NCI-H2227 treated with DMSO at 0.1 percent for 48 hours (cell line): ENCODE measurements at places on chromosomes 12 and 14.

GRCh38 chr14:31858868-31859267 lies 218.2 kb upstream of the ARHGAP5 start:
- no peak for DNase-seq

DNA sequence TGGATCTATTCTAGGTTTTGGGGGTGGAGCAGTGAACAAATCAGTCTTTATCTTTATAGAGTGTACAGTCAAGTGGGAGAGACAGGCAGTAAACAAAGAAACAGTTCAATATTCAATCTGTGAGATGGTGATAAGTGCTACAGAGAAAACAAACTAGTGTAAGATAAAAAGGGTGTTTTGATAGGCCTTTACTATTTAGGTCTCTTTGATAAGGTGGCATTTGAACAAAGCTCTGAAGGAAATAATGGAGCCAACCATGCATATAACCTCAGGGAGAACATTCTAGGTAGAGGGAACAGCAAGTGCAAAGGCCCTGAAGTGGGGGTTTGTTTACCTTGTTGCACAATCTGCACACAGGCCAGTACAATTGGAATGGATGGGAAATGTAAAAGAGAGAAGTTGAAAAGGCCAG lies 47.3 kb downstream of the PTPN11 start:
- no peak for DNase-seq

GRCh38 chr12:57717131-57717530 lies 21.4 kb downstream of the AGAP2 start:
- no peak for DNase-seq

DNA sequence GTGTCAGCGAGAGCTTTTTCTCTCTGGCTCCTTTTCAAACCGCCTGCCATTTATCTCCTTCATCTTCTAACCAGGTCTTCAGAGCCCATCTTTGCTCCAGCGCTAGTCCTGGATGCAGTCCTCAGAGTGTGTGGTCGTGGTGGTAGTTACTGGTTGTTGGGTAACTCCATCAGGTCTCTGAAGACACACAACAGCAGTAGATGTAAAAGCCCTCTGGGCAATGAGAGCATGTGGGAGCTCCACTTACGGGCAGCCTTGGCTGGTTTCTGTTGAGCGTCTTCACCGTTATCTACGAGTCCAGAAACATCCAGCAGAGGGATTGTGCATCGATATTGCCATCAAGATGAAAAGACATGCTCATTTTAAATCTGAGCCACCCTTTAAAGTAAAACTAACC lies 61.2 kb downstream of the FBXL14 start:
- DNase-seq: no peak

DNA sequence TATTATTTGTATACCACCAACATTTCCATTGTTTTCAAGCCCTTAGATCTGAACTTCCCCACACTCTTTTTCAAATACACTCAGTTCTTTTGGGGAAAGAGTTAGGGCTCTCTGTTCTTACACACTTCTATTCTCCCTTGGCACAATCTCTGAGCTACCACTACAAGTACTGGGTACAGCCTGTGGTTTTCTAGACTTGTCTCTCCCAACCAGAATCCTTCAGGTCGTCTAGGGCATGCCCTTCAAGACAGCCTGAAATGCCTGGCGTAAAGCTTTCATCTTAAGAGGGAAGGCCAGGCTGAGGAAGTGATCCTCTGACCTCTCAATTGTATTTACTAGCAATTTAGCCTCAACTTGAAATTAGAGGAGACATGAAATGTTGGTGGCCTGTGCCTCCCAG lies 1442.0 kb downstream of the AACS start:
- no peak for DNase-seq

- DNase-seq: no peak
Observed at GRCh38 chr12:89540586-89540985, 14.7 kb upstream of the POC1B start.

- DNase-seq: peak; percentile 47
Observed at GRCh38 chr12:63151623-63152320, 771 bp upstream of the AVPR1A start.

DNA sequence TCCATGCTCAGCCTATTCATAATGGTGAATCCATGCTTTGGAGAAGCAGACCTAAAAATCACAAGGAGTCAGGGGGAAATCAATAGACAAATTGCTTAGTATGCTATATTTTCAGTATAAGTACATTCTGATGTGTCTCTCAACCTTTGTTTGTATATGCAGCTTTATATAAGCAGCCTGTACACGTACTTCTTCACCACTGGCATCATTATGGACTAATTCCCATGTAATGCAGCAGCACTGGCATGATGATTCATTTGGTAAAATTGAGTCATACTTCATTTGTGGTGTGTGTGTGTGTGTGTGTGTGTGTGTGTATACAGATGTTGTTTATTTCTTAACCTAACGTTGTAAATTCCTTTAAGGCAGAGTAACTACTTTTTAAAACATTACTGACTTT lies 10.9 kb downstream of the DCP1B start:
- no peak for DNase-seq

GRCh38 chr12:102631274-102631673 lies 150.9 kb upstream of the IGF1 start:
- DNase-seq: no peak

DNA sequence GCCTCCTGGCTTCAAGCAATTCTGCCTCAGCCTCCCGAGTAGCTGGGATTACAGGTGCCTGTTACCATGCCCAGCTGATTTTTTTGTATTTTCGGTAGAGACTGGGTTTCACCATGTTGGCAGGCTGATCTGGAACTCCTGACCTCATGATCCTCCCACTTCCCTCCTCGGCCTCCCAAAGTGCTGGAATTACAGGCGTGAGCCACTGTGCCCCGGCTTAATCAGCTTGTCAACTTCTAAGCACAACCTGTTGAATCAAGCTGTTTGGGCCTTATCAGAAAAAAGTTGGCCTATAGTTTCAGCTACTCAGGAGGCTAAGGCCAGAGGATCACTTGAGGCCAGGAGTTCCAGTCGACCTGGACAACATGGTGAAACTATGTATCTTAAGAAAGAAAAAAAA lies 7.9 kb downstream of the MARK3 start:
- no peak for DNase-seq

GRCh38 chr12:91178139-91178561 lies 4.5 kb downstream of the DCN start:
- DNase-seq: no peak

DNA sequence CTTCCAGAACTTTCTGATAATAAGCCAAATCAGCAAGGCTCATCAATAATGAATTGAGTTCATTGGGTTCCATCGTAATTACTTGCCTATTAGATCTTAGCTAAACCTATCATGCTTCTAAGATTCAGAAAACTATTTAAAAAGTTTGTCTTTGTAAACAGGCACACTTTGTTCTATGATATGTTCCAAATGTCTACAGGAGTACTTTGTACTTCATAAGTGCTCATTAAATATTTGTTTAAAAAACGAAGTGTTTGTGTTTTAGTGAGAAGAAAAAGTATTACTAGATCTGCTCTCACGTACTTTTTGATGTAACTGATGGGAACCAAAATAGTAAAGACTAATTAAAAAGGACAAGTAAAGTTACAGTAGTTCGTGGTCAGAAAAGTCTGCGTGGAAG lies 172.8 kb upstream of the FLRT2 start:
- DNase-seq: no peak

DNA sequence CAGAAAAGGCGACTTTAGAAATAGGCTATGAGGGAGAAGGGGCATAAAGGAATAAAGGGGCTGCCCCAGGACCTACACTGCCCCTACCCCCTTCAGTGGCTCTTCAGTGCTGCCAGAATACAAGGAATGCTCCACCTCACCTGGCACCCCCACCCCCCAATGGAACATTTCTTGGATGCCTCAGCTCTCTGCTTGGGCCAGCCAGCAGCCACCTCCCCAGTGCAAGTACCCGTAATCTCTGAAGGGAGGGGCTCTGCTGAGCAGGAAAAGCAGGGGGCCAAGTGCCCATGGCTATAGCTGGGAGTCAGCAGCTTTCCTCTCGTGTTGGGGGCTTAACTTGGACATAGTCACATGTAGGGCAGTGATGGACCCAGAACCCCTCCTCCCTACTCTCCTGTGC lies 33.3 kb downstream of the BAZ2A start:
- no peak for DNase-seq

DNA sequence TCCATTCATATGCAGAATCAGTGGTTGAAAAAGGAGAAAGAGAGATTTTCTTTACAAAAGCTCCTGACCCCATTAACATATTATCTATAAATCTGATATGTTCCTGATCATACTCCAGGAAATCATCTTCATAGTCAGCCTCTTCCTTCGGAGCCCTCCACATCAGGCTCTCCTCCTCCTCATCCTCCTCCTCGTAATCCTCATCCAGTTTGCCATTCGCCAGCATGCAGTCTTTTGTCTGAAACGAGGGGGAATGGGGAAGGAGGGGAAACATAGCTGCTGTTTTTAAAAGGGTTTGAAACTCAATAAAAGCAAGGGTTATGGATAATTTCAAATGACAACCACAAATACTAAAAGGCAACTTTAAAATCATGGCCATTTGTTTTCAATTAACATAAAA lies 60.9 kb downstream of the DICER1 start:
- no peak for DNase-seq

GRCh38 chr12:57519796-57520052 lies 590 bp downstream of the DDIT3 start:
- DNase-seq: no peak

- no peak for DNase-seq
Observed at GRCh38 chr12:33486058-33486457, 46.4 kb upstream of the SYT10 start.

DNA sequence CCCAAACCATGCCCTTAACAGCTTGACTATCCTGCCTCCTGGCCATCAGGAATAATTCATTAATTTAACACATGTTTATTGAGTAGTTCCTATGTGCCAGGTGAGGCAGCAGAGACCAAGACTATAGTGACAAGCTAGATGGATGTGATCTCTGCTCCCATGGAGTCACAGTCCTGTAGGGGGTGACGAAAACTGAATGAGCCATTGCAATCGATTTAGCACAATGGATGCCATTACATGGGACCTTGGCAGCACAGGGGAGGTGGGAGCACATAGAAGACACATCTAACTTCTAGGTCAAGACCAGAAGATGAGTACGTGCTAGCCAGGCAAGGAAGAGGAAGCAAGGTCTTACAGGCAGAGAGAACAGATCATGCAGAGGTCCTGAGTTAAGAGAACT lies 68.7 kb downstream of the NOS1 start:
- DNase-seq: no peak

GRCh38 chr14:56561606-56562005 lies 18.0 kb upstream of the TMEM260 start:
- DNase-seq: no peak

DNA sequence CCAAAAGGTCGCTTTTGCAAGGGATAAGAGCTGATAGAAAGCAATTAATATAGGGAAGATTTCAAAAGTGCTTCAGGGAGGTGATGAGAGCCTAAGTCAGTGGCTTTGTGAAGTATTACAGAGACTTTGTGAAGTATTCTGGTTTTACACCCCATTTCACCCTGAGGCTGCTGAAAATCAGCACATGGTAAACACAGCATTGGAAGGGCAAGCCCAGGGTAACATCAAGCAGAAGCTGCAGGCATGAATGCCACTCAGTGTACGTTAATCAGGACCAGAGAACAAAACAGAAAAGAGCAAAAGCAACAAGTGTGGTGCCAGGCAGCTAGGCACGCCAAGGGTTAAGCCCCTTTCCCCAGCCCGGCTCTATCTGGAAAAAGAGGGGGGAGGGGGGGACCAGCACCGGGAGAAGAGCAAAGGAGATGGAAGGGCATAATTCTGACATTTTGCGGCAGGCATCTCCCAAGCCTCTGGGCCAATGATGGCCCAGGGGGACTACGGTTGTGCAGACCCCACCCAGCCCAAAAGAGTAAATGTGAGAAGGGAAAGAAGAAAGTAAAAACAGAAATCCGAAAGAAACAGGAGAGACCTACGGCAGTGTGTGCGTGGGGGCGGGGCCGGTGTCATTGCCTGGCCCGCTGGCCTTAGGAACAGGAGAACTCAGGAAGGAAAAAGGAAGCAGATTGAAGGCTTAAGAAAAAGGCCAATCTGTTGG lies 58.9 kb downstream of the DHRS2 start:
- peak; percentile 43 for DNase-seq

DNA sequence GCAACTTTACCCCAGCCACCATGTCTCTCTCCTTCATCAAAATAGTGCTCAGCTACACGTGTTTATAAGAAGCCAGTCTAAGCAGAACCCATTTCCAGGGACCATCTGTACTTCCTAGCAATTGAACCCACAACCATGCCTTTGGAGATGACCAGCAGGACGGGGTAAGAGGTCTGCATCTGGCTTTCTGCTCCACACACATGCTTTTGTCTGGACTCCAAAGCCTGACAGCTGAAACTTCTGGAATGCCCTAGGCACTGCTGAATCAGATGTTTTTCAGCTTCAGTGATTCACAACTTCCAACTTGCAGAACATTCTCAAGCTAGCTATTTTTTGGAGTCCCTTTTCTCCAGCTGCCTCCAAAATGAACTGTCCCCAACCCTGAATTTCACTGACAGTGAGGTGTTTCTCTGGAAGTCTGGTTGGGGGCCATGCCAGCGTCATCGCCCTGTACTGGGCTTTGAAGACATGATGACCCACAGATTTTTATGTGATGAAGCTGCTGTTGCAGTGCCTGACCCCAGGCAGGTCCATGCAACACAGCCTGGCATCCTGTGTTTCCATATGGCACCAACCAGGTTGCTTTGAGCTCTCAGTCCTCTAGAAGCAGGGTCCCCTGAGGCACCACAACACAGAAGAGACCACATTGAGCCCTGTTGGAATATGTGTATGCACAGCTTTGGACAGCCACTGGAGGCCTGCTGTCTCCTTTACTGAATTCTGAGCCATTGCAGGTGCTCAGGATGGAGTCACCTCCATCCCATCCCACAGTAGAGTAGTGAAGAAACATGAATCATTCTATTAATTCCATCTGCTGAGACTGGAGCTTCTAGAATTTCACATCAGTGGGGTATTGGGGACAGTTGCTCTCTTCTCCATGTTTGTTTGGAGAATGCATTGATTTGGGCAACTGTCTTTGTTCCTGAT lies 80.2 kb downstream of the NUAK1 start:
- DNase-seq: no peak

- DNase-seq: no peak
Observed at GRCh38 chr14:33968722-33969121, 17.8 kb upstream of the EGLN3 start.

GRCh38 chr14:96143906-96144305 lies 60.7 kb upstream of the BDKRB2 start:
- no peak for DNase-seq
